Aortic smooth muscle cell (primary cell): ENCODE measurements at places on chromosomes 4 and X. TPM values are rescaled to one million over a fixed set of nuclear protein-coding genes. Genes with fewer than 3 reads are reported as not detected.

Gene UNC5C
- 3.3 and 4.8 TPM in 2 replicates for total RNA-seq

Gene CSAG2
- not detected in 2 replicates for total RNA-seq

Gene STPG2
- 0.06 and 0.13 TPM in 2 replicates for total RNA-seq

Gene MAOB
- total RNA-seq: 0.13 and 0.19 TPM in 2 replicates

Gene ABRAXAS1
- 11.6 and 13.7 TPM in 2 replicates for total RNA-seq

Gene EIF4E
- 201 and 213 TPM in 2 replicates for total RNA-seq

Gene CASP6
- 23.9 and 27.2 TPM in 2 replicates for total RNA-seq

Gene TMEM150C
- 0.06 and 0.53 TPM in 2 replicates for total RNA-seq

Gene DDX53
- not detected in 2 replicates for total RNA-seq
